ENCODE measurements at places on chromosomes 7 and 10.

GRCh38 chr10:18582803-18583202 is 68.6 kb downstream of the NSUN6 start:
- no peak for DNase-seq

DNA sequence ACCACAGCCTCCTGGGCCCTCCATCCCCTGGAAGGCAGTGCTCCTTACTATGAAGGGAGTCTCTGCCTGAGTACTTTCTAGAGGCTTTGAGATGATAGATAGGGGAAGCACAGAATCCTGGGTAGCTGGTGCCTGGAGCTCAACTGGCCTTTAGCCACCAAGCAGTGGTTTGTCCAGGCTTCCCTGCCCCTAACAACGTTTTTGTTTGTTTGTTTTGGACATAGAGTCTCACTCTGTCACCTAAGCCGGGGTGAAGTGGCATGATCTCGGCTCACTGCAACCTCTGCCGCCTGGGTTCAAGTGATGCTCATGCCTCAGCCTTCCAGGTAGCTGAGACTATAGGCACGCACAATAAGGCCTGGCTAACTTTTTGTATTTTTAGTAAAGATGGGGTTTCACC is 289.4 kb downstream of the PLXNA4 start:
- DNase-seq = no peak

- no peak for DNase-seq
Measured at GRCh38 chr7:135275971-135276580, 42.4 kb downstream of the STRA8 start.

DNA sequence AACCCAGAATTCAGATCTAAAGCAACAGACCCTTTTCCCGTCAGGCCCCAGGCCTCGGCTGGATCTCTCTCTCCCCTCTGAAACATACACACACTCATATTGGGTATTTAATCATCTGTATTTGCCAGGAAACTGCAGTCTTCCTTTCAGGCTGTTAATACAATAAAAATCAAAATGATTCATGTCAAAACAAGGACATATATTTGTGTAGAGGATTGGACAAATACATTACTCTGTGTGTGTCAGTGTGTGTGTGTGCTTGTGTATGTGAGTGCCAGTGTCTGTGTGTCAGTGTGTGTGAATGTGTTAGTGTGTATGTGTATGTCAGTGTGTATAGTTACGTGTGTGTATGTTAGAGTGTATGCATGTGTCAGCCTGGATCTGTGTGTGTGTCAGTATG is 90.8 kb downstream of the JCAD start:
- DNase-seq = no peak

- no peak for DNase-seq
Measured at GRCh38 chr7:26538689-26539088, 247.0 kb downstream of the SNX10 start.

- DNase-seq = no peak
Measured at GRCh38 chr7:36185756-36186155, 32.7 kb downstream of the EEPD1 start.

DNA sequence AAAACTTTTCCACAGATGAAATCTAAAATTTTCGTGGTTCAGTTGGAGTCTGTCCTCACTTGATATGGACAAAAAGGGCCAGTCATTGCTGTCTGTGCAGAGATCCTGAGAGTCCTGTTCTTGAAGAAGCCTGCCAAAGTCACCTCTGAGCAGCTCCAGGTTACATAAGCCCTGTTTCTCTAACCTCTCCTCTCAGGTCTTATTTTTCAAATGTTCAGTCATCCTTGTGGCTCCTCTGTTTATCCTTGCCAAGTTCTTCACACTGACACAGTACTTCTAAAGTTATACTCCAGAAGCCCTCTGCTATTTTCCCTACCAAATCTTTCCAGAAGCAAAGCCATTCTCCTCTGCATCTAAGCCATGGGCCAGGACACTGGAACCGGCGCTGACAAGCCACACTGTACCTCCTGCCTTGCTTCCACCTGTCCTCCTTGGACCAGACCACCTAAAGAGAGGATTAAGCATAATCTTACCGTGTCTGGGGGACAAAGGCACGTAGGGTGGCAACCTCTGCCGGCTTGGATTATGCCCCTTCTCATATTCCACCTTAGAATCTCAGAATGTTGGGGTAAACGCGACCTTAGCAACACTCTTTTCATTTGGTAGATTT is 161.6 kb downstream of the JAZF1 start:
- DNase-seq = no peak

GRCh38 chr10:61452655-61453641 is at the start of gene TMEM26:
Gene TMEM26, minus strand, starts transcription at chr10:61453381. Its CDS starts 300 bp downstream, at chr10:61453081.
- peak; percentile 30 for DNase-seq

- DNase-seq = peak; percentile 60
Measured at GRCh38 chr10:112919721-112920120, 30.3 kb upstream of the TCF7L2 start.

GRCh38 chr7:126606331-126606730 is 646.4 kb downstream of the GRM8 start:
- no peak for DNase-seq

- peak; percentile 43 for DNase-seq
Measured at GRCh38 chr7:102916881-102917280, 4.1 kb downstream of the LRRC17 start.

DNA sequence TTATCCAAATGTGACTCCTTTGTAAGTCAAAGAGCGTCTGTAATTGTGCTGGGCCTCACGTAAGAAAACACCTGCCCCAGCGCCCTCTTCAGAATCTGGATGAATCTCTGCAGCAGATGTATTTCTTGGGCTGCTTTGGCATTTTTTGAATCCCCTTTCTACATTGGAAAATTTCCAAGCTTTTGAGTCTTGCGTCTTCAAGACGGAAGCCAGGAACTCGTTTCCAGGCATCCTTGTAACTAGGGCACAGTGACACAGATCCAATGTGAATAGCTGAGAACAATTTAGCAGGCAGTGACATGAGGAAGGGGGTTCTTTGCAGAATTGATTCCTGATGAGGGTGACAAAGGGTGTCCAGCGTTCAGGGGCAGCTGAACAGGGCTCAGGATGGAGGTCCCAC is 862.3 kb downstream of the TYW1 start:
- DNase-seq = no peak

DNA sequence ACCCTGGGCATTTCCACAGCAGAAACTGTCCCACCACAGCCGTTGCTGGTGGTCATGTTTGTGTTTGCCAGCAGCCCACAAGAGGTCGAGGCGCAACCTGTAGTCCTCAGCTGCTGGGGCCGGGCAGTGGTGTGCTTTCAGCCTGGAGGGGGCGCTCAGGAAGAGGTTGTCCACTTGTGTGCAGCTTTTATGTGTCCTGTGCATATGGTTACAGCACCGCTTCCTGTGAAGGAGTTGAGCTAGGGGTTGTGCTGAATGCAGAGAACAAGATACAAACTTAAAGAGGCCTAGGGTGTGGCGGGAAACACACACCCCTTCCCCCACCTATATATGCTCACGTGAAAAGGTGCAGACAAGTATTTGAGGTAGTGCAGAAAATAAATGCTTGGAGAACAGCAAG is 29.5 kb upstream of the PFKFB3 start:
- no peak for DNase-seq

DNA sequence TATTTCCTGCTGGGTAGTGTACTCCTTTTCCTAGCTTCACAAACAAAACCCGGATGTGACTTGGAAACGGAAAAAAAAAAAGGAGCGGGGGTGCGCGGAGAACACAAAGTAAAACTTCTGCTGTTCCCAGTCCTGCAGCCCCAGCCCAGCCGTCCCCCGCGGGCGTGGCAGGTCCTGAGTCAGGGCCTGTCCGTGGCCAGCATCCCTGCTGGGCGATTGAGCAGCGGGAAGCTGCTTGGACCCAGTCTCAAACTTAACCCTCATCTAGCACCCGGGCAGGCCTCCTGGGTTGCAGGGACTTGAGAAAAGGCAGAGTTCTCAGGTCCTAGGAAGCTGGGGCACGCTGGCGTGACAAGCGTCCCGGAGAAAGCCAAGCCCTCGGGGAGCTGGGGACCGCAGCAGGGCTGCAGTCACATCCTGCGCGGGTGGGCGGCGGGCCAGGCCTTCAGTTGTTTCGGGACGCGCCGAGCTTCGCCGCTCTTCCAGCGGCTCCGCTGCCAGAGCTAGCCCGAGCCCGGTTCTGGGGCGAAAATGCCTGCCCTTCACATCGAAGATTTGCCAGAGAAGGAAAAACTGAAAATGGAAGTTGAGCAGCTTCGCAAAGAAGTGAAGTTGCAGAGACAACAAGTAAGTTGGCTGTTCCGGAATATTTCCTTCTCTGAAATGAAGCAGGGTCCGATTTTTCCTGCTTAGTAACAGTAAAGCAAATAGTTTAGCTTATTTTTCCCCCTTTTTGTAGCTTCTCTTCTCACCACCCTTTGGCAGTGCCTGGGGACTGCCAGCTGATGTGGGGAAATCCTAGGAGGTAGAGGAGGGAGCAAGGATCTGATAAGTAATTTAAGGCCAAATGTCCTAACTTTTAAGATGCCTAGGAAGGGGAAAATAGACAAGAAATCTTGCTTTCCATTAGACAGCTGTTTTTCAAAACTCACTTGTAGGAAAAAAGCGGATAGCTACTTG is at the start of gene GNG11:
Gene GNG11 (plus strand): TSS at position 129 of the 960 bp plus-strand sequence. CDS start 403 bp downstream, at position 532.
- peak; percentile 77 for DNase-seq

- DNase-seq = no peak
Measured at GRCh38 chr10:59838085-59838789, 68.1 kb downstream of the CCDC6 start.

- no peak for DNase-seq
Measured at GRCh38 chr10:124143721-124144120, 50.3 kb upstream of the CHST15 start.
